Cortex of kidney (tissue), 1 donor: ENCODE measurements at places on chromosomes 4 and X.

DNA sequence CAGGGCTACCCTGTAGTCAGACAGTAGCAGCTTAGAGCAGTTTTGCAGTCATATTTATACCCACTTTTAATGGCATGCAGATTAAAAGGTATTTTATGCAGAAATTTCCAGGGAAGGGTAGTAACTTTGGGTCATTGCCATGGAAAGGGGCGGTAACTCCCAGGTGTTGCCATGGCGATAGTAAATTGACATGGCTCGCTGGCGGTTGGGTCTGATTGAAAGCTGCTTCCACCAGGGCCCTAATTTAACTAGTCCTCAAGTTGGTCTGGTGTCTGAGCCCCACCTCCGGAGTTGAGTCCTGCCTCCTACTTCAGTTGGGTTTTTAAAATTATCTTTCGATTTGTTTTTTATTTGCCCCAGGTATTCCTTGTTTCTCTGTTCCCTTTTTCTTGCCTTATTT, 70.1 kb downstream of the NAA11 start:
- no peak for DNase-seq

DNA sequence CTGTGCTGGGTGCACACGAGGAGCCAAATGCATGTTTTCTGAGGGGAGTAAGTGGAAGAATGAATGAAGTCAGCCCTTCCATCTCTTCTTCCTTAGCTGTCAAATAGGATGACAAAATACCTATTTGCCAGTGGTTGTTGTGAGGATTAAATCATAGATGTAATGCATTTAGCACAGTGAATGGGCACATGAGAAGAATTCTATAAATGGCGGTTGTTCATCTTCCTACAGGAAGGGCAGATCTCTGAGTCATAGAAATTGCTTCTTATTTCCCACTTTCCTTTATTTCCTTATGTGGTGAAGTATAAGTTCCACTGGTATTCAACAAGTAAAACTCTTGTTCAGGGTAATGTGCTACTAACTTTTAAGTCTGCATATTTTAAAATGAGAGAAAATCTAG, 83.1 kb downstream of the SORBS2 start:
- DNase-seq: no peak

DNA sequence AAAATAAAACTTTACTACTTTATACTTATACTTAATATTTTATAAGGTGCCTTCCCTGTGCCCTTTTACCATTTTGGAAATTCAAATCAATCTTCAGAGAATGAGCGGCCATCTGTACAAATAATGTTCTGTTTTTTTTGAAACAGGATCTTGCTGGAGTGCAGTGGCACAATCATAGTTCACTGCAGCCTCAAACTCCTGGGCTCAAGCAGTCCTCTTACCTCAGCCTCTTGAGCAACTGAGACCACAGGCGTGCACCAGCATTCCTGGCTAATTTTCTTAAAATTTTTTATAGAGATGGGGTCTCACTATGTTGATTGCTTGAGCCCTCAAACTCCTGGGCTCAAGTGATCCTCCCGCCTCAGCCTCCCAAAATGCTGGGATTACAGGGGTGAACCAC, 53.5 kb downstream of the FAM114A1 start:
- DNase-seq: no peak

- DNase-seq: no peak
Observed at GRCh38 chrX:115284877-115285276, 4.6 kb upstream of the LUZP4 start.

- no peak for DNase-seq
Observed at GRCh38 chr4:184369871-184370270, 104.5 kb downstream of the IRF2 start.

DNA sequence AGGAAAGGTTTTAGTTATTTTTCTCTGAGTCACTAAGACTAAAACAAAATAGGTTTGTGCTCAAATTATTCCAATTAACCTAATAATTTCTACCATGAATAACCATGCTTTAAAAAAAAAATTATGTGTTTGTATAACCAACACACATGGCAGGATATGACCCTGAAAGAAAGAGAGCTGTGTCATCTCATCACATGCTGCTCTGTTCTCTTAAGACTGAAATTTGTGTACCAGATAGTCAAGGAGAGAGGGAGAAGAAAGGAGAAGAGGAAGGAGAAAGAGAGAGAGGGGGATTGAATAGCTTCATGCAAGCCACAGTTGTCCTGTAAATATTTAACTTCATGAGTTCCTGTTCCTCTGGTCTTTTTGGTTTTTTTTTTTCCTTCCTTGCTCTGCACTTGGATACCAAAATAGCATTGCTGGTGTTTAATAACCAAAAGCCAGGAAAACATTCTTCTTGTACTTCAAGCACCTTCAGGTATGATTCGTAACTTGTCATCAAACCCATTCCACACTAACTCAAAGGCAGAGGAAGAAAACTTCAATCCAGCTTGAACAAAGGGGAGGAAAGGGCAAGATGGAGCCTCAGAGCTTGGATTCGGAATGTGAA, 6.4 kb upstream of the PROM1 start:
- DNase-seq: no peak

GRCh38 chr4:127857641-127858040, 23.1 kb upstream of the PLK4 start:
- DNase-seq: no peak

- no peak for DNase-seq
Observed at GRCh38 chrX:112056476-112056875, 26.1 kb downstream of the TRPC5 start.

- DNase-seq: no peak
Observed at GRCh38 chr4:6932475-6932874, 22.8 kb downstream of the TBC1D14 start.

DNA sequence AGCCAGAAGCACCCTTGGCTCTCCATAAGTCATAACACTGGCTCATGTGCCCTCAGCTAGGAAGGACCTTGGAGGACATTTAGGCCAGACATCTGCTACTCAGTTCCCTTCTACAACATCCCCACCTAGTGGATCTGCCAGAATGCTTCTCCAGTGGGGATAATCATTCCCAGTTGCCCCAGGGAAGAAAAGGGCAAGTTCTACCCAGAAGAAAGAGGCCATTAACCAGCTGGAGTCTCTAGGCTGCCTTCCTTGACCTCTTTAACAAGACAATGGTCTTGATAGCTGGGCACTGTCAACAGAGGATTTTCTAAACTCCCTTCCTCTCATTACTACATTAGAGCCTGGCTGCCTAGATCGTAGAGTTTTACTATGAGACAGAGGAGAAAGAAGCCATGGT, 42.0 kb downstream of the LGI2 start:
- no peak for DNase-seq

- no peak for DNase-seq
Observed at GRCh38 chr4:3332498-3332897, 39.7 kb downstream of the RGS12 start.

DNA sequence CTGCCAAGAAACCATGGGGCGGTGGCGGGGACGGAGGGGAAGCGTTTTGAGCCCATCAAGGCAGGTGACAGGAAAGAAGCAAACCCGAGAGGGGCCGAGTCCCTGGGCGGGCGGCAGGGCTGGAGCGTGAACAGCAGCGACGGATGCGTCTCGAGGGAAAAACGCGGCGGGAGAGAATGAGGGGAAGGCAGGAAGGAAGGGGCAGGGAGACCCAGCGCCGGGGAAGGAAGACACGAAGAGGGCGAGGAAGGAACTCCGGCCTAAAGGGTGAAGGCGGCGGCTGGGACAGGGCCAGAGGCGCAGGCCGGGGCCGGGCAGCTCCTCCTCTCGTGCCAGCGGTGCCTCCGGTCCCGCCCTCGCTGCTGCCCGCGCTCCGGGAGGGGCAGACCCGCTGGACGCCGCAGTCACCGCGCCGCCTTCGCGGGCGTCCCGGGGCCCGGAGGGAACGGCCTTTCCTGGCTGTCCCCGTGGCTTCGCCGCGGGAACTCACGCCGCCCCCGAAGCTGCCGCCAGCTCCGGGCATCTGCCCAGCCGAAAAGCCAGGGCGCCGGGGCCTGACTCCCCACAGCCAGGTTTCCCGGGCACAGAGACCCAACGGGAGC, 751 bp upstream of the RGS12 start:
- no peak for DNase-seq

GRCh38 chr4:52425751-52426326, 233.3 kb downstream of the USP46 start:
- no peak for DNase-seq

- no peak for DNase-seq
Observed at GRCh38 chr4:80257851-80258250, 8.6 kb upstream of the FGF5 start.

- DNase-seq: no peak
Observed at GRCh38 chrX:103817502-103817901, 14.6 kb downstream of the RAB9B start.

GRCh38 chr4:53189011-53189410, 176.8 kb downstream of the SCFD2 start:
- no peak for DNase-seq

DNA sequence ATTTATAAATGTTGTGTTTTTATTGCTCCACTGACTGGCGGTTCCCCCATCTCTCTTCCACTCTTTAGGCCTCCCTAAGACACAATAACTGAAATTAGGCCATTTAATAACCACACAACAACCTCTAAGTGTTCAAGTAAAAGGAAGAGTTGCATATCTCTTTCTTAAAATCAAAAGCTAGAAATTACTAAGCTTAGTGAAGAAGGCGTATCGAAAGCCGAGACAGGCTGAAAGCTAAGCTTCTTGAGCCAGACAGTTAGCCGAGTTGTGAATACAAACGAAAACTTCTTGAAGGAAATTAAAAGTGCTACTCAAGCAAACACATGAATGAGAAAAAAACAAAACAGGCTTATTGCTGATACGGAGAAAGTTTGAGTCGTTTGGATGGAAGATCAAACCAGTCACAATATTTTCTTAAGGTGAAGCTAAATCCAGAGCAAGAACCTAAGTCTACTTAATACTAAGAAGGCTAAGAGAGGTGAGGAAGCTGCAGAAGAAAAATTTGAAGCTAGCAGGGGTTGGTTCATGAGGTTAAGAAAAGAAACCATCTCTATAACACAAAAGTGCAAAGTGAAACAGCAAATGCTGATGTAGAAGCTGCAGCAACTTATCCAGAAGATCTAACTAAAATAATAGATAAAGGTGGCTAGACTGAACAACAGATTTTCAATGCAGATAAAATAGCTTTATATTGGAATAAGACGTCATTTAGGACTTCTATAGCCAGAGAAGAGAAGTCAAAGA, 194.0 kb upstream of the TTC29 start:
- DNase-seq: no peak

DNA sequence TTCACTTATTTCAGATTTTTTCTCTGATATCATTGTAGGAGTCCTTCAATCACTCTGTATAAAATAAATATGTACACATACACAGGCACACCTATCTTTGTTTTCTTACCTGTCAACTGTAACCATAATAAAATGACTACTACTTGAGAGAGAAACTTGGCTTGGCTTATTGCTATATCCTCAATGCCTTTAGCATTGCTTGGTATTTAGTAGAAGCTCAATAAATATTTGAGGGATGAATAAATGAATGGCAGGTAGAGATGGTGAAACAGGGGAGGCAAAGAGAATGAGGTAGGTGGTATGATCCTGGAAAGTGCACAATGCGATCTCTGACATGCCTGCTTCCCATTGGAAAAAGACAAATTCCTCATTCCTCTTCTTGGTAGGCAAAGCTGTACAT, 21.8 kb upstream of the CXCL6 start:
- DNase-seq: no peak

- no peak for DNase-seq
Observed at GRCh38 chr4:40253906-40254305, 57.1 kb downstream of the RHOH start.

- no peak for DNase-seq
Observed at GRCh38 chr4:37597034-37597433, 89.1 kb downstream of the RELL1 start.

GRCh38 chr4:133802359-133803140, 399.0 kb downstream of the PABPC4L start:
- no peak for DNase-seq

GRCh38 chr4:47839259-47839658, 1.4 kb upstream of the CORIN start:
- DNase-seq: no peak

GRCh38 chr4:139436122-139436521, 17.8 kb upstream of the RAB33B start:
- no peak for DNase-seq

GRCh38 chr4:113584407-113585150, 177.0 kb downstream of the CAMK2D start:
- no peak for DNase-seq

DNA sequence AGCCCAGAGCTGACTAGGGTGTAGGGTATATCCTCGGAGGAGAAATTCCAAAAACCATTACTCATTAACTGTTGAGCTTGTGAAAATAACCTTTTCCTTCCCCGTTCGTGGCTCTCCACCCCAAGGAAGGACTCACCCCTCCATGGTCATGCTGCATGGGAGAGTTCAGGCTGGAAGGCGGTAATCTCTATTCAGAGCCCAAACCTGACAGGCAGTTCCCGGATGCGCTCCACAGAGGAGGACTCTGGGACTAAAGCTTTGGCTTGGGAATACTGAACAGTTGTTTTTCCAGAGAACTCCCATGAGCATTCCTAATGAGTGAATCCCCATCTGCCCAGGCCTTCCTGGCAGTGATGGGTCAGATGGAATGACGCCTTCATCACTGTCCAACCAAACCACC, 125.4 kb downstream of the BCOR start:
- no peak for DNase-seq

DNA sequence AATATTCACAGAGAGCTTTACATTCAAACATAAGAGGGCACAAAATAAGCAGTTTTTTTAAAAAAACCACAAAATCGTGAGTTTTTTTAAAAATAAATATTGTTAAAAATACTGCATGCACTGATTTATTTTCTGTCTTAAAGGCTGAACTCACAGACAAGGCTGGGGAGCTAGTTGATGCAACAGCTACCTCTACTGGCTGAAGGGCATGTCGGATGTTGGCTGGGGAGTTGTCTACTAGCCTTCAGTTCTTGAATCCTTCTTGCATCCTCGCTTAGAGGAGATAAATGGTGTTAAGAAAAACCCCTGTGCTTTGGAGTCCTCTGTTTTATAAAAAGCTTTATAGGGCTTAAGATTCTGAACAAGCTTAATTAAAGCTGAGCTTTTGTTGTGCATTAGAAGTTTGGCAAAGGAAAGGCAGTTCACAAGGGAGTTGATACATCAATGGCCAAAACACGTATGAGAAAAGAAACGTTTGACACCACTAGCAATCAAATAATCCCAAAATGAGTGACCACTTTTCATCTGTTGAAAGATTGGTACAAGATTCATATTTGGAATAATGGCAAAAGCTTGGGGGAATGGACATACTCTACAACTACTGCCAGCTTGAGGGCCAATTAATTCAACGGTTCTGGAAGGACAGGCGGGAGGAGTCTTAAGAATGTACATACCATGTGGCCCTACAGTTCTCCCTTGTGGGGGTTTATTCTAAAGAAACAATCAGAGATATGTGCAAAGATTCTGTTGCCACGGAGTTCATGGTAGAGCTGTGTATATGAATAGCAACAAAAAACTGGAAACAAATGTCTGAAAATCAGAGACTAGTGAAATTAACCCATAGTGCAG, 94.7 kb downstream of the SEL1L3 start:
- DNase-seq: no peak

GRCh38 chr4:101083131-101083530, 264.2 kb downstream of the PPP3CA start:
- DNase-seq: no peak

- no peak for DNase-seq
Observed at GRCh38 chr4:123209436-123209835, 187.2 kb upstream of the SPRY1 start.
